GM12878 (cell line): ENCODE measurements at places on chromosomes 16 and 17. TPM values are rescaled to one million over a fixed set of nuclear protein-coding genes. Genes with fewer than 3 reads are reported as not detected.

GP1BA gene
- 0.67 and 0.74 TPM in 2 replicates for total RNA-seq

DNAAF1 gene
- total RNA-seq, result not detected in 2 replicates

TMEM235 gene
- not detected in 2 replicates for total RNA-seq

ITGAL gene
- total RNA-seq, result 170 TPM in 2 replicates

TTLL6 gene
- 0.10 TPM in 1 of 2 replicates, not detected in the other for total RNA-seq

BRIP1 gene
- 14.5 and 15.0 TPM in 2 replicates for total RNA-seq

KRT17 gene
- total RNA-seq, result 2.4 and 2.7 TPM in 2 replicates

FBXW10B gene
- not detected in 2 replicates for total RNA-seq

TM4SF5 gene
- total RNA-seq, result not detected in 2 replicates

KRT20 gene
- total RNA-seq, result 0.23 and 0.37 TPM in 2 replicates

KRTAP4-4 gene
- total RNA-seq, result not detected in 2 replicates

FNDC8 gene
- total RNA-seq, result 0.15 TPM in 1 of 2 replicates, not detected in the other

RND2 gene
- total RNA-seq, result not detected in 2 replicates

KRT31 gene
- total RNA-seq, result not detected in 2 replicates

KRTAP4-5 gene
- not detected in 2 replicates for total RNA-seq

ZNF205 gene
- 1.2 and 1.5 TPM in 2 replicates for total RNA-seq

KCNJ12 gene
- 0.21 and 0.32 TPM in 2 replicates for total RNA-seq

CA7 gene
- total RNA-seq, result not detected in 2 replicates

ST6GALNAC2 gene
- 0.13 and 0.41 TPM in 2 replicates for total RNA-seq

ITGB4 gene
- 1.6 and 1.9 TPM in 2 replicates for total RNA-seq

ZNF18 gene
- total RNA-seq, result 7.2 and 8.7 TPM in 2 replicates
